CD4-positive, alpha-beta T cell treated with Interleukin-15 for 4 hours (primary cell): ENCODE measurements at places on chromosomes 1 and 21.

GRCh38 chr1:173020138-173020750 is 30.5 kb downstream of the TNFSF18 start:
- no peak for DNase-seq

DNA sequence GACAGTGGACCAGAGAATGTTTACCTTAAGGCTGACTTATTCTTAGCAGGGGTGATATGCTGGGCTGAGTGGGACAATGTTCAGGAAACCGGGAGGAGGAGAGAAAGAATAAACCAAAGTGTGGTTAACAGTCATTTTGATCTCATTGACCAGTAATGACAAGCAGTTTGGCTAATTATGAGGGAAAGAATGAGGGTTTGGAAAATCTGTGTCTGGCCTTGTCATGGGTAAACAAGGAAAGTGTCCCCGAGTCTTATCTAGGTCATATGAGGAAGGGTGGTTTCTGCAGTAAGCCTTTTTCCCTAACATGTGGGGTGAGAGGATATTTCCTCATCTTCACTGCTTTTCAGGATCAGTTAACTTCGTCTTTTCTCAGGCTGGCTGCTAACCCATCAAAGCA is 155.0 kb downstream of the TPR start:
- DNase-seq: no peak

DNA sequence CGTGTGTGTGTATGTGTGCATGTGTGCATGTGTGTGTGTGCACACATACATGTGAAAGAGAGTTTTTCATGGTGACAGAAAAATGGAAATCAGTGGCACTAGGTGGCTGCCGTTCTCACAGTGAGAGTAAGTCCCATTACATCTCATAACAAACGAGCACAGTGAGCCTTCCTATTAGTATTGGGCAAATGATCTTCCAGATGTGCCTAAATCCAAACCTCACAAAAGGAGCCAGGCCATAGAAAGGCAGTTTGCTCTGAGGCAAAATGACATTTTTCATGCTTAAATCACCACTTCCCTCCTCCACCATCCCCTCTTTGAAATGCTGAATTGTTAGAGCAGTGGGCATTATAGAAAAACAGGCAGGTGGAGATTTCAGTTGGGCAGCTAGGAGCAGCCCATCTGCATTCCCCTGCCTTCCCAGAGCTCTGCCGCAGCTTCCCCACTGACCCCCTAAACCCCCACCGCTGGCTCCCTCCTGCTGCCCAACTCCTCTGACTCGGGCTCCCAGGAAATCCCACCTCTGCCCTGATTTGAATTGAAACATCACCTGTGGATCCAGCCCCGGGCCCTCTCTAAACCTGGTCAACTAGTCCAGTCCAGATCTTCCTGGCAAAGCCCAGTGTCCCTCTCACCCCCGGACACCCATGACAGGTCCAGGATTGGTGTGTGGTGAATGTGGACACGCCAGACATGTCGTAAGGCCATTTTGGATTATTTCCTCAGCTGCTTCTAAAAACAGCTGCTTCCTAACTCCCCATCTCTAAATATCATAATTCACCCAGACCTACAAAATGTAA is 190.5 kb downstream of the SEC16B start:
- no peak for DNase-seq

GRCh38 chr1:185325413-185325812 is 8.4 kb upstream of the IVNS1ABP start:
- DNase-seq: no peak

DNA sequence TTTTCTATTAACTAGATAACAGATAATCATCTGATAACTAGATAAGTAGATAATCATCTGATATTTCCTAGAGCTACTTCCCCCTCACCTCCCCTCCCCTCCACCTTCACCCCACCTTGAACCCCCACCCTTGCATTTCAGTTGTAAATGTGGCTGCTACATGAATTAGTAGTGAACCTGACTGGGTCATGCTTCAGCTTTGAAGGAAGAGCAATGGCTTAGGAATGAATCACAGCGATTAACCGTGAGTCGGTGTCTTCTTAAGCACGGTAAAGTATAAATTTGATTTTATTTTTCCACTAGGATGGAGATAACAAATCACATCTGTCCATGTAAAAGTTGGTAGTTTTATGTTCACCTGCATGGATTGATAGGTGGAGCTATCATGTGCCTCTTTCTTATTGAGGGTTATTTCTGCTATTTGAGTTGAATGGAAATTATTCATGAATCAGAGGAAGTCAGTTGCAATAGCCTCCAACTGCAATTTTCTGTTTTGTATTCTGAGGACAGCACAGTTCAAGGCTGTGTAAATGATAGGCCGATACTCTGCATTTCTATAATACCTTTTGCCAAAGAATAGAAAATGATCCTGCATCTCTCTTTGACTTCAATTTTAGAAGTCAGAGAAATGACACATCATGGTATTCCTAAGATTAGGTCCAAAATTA is 235.0 kb downstream of the PTGER3 start:
- DNase-seq: no peak

GRCh38 chr1:206804156-206804737 is 32.0 kb upstream of the IL10 start:
- DNase-seq: no peak

- DNase-seq: no peak
Observed at GRCh38 chr1:153922076-153922971, 448 bp downstream of the GATAD2B start.

GRCh38 chr1:230828421-230828820 is 39.9 kb downstream of the C1orf198 start:
- no peak for DNase-seq

GRCh38 chr1:236338096-236338495 is 56.0 kb upstream of the EDARADD start:
- DNase-seq: no peak

- DNase-seq: no peak
Observed at GRCh38 chr1:112358061-112358770, 37.8 kb upstream of the CTTNBP2NL start.

DNA sequence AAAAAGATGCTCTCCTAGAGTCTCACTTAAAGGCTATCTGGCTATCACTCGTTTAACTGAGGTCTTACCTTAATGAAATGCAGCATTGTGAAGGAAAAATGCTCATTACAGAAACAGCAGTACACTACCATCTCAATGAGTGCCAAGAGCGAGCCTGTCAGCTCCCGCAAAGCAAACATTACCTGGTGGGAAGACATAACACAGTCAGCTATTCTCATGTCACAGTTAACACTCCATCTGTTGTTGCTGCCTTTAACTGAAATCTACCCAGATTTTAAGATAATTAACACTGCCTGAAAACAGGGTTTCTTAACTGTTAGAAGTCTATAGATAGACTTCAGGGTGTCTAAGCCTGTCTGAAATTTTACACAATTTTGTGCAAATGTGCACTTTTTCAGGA is 39.1 kb downstream of the PCSK9 start:
- no peak for DNase-seq

DNA sequence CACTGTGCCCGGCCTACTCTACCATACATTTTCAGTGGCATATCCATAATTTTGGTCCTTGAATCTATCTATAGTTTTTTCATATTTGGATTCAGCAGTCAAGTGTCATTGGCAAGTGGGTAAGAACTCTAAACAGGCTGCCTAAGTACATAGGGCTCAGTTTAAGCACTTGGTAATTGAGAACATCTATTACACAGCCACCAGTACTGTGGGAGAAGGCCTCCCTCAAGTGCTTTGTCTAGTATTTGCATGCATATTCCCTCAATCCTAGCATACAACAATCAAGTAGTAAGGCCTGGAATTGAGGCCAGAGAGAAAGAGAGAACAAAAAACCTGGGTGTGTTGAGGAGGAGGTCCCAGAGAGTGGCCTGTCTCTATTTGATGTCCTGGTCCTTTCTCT is 325.2 kb downstream of the USP25 start:
- no peak for DNase-seq

GRCh38 chr1:44499306-44499705 is 94.3 kb downstream of the RNF220 start:
- no peak for DNase-seq

DNA sequence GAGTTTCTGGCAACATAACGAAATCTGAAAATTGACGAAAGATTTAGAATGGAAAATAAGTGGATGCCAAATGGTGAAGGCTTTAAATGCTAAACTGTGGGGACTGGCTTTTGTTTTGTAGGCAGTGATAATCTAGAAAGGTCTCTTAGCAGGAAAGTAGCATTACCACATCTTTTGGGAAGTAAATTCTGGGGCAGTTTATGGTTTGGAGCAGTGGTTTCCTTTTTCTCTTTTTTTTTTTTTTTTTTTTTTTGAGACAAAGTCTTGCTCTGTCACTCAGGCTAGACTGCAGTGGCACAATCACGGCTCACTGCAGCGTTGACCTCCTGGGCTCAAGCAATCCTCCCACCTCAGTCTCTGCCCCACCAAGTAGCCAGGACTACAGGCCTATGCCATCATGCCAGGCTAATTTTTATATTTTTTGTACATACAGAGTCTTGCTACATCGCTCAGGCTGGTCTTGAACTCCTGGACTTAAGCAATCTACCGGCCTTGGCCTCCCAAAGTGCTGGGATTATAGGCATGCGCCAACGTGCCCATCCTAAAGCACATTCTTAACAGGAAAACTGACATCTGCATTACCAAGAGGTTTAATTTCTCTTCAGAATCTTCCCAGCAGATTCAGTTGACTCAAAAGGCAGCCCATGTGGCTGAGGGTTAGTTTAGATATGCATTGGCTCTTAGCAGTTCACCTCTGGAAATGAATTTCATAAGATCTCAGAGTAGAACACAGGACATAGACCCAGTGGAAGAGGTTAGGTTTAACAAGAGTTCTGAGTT is 32.9 kb downstream of the C21orf91 start:
- no peak for DNase-seq

- no peak for DNase-seq
Observed at GRCh38 chr1:222781251-222781650, 33.6 kb upstream of the DISP1 start.

GRCh38 chr1:112464501-112464900 is 44.3 kb upstream of the WNT2B start:
- no peak for DNase-seq

DNA sequence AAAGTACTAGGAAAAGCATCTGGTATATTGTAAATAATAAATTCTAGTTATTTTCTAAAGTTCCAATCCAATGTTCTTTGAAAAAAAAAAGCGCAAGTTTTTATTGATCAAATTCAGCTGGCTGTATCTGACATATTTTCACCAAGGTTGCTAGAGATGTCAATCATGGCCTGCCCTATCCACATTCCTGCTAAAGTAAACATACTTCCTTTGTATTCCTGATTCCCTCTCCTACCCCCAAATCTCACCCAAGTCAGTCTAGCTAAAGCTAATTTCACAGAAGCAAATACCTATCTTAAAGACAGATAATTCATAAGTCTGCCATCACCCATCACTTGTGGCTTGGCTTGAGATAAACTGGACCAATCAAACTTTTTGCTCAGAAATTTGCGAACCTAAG is 21.3 kb downstream of the ANKRD13C start:
- DNase-seq: no peak

DNA sequence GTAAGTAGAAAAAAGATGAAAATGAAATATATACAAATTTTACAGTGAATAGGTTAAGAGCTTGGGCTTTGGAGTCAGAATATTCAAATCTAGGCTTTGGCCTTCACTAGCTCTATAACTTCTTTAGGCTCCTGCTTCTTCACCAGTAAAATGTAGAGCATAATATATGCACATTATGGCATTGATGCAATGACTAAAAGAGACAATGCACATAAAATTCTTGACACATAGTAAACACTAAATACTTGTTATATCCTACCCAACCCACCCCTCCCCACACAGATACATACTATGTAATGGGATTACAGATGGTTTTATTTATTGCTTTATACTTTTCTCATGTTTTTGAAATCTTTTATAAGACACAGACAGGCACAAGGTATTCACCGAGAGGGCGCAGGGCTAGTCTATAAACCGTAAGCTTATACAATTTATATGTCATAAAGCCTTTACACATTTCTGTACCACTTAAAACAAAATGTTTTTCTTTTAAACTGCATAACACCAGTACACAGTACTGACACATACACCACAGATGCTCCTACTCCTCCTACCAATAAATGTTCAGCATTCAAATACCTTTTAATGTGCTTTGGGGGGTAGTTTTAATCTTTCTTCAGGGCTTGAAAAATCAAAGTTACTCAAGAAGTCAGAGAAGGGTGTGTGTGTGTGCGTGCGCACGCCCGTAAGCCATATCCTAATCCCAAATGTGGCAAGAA is 109.8 kb downstream of the ACBD6 start:
- no peak for DNase-seq

- no peak for DNase-seq
Observed at GRCh38 chr1:83815330-83815729, 183.6 kb downstream of the TTLL7 start.

- no peak for DNase-seq
Observed at GRCh38 chr1:183070923-183071618, 47.9 kb downstream of the LAMC1 start.

DNA sequence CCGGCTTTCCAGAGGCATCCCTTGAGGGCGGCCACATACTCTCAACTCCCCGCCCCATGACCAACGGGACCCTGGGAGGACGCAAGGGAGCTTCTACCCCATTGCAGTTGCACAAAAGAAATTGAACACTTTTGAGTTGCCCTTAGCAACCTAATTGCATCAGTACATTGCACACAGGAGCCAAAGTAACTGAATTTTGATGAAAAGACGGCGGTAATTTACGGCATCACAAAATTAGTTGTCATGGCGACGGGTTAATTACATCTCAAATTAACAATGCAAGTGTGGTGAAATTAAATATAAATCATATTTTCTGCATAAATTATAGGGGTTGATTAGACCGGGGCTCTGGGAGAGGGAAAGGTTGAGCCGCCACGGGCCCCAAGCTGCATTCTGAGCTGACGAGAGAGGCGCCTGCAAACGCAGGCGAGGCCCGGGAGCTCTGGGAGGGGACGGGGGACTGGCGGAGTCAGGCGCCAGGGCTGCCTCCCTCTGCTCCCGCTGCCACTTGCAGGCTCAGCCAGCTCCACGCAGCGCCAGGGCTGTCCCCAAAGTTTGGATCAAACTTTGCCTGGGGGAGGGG is 61.4 kb downstream of the CASZ1 start:
- no peak for DNase-seq

GRCh38 chr1:184283999-184284398 is 102.8 kb upstream of the C1orf21 start:
- DNase-seq: no peak

DNA sequence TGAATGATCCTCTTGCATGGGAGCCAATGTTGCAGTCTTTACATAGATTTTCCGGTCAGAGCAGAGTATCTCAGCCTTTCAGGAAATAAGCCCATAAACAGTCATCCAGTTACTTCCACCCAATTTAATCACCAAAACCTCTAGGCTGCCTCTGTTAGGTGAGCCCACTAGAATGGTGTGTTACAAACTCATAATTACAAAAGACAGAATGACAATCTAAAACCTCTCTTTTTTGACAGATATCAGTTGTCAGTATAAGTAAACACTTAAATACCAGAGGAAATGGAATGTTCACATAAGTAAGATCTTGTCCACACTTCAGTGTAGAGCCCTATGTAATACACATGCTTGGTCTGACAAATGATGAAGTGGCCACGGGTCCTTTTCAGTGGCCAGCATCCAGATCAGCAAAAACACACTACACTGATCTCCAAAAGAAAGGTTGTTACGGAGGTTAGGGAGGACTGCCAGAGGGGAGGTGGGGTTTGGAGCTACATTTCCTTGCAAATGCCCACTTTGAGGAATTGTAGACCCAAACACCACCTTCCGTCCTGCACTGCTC is 71.3 kb upstream of the FBXO28 start:
- DNase-seq: no peak
